Stimulated activated naive B cell treated with anti-CD40 and anti-IgM and Interleukin-4, amounts not matched to agents 10 μg/mL and 1 μg/mL and 100 μg/mL, for 72 hours (primary cell): ENCODE measurements at places on chromosomes 16 and 17.

- no peaks in the 10 kb centered on the region for H3K36me3 ChIP-seq
- no peak overlapping the region for H3K27ac ChIP-seq
- H3K4me1 ChIP-seq: peaks cover 2% of the 10 kb centered on the region
- no peak for DNase-seq
- peaks cover 27% of the 10 kb centered on the region for H3K27me3 ChIP-seq
Observed at GRCh38 chr17:43667506-43667905, 5.8 kb upstream of the MEOX1 start.

- peaks cover 50% of the 10 kb centered on the region for H3K36me3 ChIP-seq
- H3K4me1 ChIP-seq: no peaks in the 10 kb centered on the region
- H3K27ac ChIP-seq: no peak overlapping the region
- H3K27me3 ChIP-seq: no peaks in the 10 kb centered on the region
- no peak overlapping the region for H3K4me3 ChIP-seq
Observed at GRCh38 chr17:27593232-27593856, 37.6 kb upstream of the LGALS9 start.

DNA sequence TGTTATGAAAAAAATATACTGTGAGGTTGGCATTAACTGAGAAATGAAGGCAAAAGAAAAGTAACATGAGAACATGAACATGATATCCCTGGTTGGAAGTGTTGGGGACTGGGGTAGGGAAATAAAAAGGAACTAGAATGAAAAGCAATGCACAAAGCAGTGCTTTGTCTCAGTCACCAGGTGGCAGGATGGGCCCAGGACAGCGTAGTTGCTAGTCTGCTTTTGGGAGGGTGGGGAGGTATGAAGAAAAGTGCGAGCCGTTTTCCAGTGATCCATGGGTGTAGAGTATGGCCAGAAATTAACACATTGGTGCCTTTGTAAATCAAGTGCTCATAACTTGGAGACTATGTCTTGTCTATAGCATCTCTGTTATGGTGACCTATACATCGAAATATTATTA is 662.5 kb upstream of the SALL1 start:
- no peak overlapping the region for H3K27ac ChIP-seq
- no peak overlapping the region for H3K4me3 ChIP-seq
- no peak for DNase-seq
- no peaks in the 10 kb centered on the region for H3K27me3 ChIP-seq
- no peaks in the 10 kb centered on the region for H3K36me3 ChIP-seq
- no peaks in the 10 kb centered on the region for H3K4me1 ChIP-seq

DNA sequence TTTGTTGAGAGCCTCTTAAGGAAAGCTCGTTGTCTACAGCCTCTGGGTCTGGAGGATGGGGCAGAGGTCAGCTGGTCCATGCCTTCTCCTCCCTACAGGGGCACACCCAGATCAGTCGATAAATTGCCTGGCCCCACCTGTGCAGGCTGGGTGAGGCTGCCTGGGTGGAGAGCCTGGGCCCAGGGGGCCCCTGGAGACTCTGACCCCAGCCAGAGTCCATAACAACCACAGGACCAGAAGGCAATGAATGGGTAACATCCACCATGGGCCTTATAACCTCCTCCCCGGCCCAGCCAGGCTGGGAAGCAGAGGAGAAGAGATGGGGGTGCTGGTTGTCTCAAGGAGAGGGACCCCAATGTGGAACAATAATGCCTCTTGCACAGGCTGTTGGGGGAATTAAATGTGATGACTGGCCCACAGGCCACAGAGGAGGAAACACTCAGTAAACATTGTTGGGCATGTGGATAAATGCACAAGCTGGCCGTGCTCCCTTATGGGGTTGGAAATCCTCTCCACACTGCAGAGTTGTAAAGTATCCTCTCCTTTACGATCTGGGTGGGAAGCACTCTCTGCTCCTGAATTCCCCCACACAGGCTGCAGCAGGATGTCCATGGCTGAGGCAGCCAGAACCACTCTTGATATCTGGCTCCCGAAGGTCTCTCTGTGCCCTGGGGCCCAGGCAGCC is 56.7 kb upstream of the TOB1 start:
- no peak overlapping the region for H3K27ac ChIP-seq
- peaks cover 14% of the 10 kb centered on the region for H3K27me3 ChIP-seq
- no peaks in the 10 kb centered on the region for H3K36me3 ChIP-seq
- DNase-seq: no peak

- peaks cover 61% of the 10 kb centered on the region for H3K4me1 ChIP-seq
- DNase-seq: no peak
- no peak overlapping the region for H3K27ac ChIP-seq
Observed at GRCh38 chr17:82596837-82597672, 51.2 kb downstream of the WDR45B start.

GRCh38 chr17:71327376-71328059 is 793.3 kb upstream of the SOX9 start:
- no peaks in the 10 kb centered on the region for H3K27me3 ChIP-seq
- H3K36me3 ChIP-seq: no peaks in the 10 kb centered on the region
- DNase-seq: no peak
- no peaks in the 10 kb centered on the region for H3K4me1 ChIP-seq
- H3K4me3 ChIP-seq: no peak overlapping the region

- H3K27ac ChIP-seq: no peak overlapping the region
- H3K4me3 ChIP-seq: no peak overlapping the region
- peaks cover 59% of the 10 kb centered on the region for H3K4me1 ChIP-seq
- no peaks in the 10 kb centered on the region for H3K36me3 ChIP-seq
Observed at GRCh38 chr17:34399725-34400124, 36.7 kb upstream of the CCL1 start.

DNA sequence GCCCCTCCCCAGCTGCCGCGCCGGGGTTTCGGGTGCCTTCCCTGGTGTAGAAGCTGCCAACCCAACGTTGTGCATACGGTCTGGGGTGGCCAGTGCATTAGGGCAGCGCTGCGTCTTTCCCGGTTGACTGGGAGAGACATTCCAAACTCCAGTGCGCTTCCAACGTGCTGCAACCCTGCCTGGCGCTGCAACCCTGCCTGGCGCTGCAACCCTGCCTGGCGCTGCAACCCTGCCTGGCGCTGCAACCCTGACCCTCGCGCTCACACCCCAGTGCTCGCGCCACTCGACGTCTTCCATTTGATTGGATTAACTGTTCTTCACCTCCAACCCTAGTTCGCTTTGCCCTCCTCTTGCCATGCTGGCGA is 488 bp upstream of the HAP1 start:
- no peak overlapping the region for H3K27ac ChIP-seq
- DNase-seq: no peak
- peaks cover 28% of the 10 kb centered on the region for H3K4me1 ChIP-seq
- H3K4me3 ChIP-seq: peak overlapping the region; percentile 73
- H3K27me3 ChIP-seq: peaks cover 86% of the 10 kb centered on the region

GRCh38 chr17:39676198-39676819 is 8.1 kb downstream of the PNMT start:
- peaks cover 6% of the 10 kb centered on the region for H3K27me3 ChIP-seq
- H3K4me1 ChIP-seq: peaks cover 80% of the 10 kb centered on the region
- peak overlapping the region; percentile 88 for H3K27ac ChIP-seq
- H3K36me3 ChIP-seq: peaks cover 4% of the 10 kb centered on the region

- H3K27ac ChIP-seq: no peak overlapping the region
- DNase-seq: no peak
- peaks cover 19% of the 10 kb centered on the region for H3K36me3 ChIP-seq
- no peak overlapping the region for H3K4me3 ChIP-seq
- peaks cover 63% of the 10 kb centered on the region for H3K4me1 ChIP-seq
Observed at GRCh38 chr16:24734382-24734781, 4.9 kb downstream of the TNRC6A start.

DNA sequence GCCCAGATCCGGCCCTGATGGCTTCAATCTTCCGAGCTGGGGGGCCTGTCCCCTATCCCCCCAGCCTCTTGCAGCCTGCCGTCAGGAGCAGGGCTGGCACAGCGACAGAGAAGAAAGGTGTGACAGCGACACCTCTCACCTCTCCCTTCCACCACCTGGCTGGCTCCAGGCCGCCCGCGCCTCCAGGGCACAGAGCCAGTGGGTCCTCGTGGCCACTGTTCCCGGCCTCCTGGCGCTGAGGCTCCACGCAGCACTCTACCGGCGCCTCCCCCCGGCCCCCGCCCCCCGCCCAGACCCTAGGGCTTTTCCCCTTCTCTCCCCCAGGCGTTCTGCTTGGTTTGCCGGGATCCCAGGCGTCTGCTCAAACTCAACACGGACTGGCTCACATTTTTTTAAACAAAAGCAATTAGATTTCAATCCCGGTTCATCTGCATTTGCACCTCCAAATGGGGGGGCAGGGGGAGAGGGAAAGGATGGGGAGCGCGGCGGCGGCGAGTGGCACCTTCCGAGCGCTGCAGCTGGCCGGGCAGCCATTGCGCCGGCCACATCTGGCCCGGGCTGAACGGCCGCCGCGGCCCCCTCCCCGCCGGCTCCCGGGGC is 12.8 kb upstream of the CBX8 start:
- peaks cover 84% of the 10 kb centered on the region for H3K27me3 ChIP-seq
- peaks cover 6% of the 10 kb centered on the region for H3K36me3 ChIP-seq
- peak overlapping the region; percentile 25 for H3K4me3 ChIP-seq
- H3K4me1 ChIP-seq: peaks cover 42% of the 10 kb centered on the region

- no peak overlapping the region for H3K4me3 ChIP-seq
- H3K27ac ChIP-seq: peak overlapping the region; percentile 92
- no peak for DNase-seq
Observed at GRCh38 chr17:29624586-29624985, 1.9 kb upstream of the CORO6 start.

GRCh38 chr16:84450176-84450865 is 54.1 kb downstream of the MEAK7 start:
- peaks cover 10% of the 10 kb centered on the region for H3K27me3 ChIP-seq
- no peaks in the 10 kb centered on the region for H3K4me1 ChIP-seq
- no peak overlapping the region for H3K4me3 ChIP-seq
- no peak for DNase-seq

DNA sequence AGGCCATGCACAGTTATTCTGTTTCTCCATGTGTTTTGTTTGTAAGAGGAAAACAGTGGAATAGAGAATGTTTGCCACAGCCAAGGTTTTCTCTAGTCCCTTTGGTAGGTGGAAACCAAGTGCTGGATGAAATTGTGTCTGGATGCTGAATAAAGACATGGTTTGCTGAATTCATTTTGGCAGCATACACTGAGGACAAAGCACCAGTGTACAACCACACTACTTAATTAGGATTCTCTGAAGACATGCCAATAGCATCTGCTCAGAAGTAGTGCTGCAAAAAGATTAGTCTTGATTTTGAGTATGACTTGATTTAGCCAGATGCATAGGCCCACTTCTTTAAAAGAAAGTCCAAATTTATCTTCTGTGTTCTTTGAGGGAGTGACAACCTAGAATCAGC is 230.5 kb upstream of the CACNG5 start:
- H3K36me3 ChIP-seq: no peaks in the 10 kb centered on the region
- DNase-seq: no peak
- no peaks in the 10 kb centered on the region for H3K27me3 ChIP-seq
- H3K27ac ChIP-seq: no peak overlapping the region
- no peak overlapping the region for H3K4me3 ChIP-seq
- no peaks in the 10 kb centered on the region for H3K4me1 ChIP-seq

DNA sequence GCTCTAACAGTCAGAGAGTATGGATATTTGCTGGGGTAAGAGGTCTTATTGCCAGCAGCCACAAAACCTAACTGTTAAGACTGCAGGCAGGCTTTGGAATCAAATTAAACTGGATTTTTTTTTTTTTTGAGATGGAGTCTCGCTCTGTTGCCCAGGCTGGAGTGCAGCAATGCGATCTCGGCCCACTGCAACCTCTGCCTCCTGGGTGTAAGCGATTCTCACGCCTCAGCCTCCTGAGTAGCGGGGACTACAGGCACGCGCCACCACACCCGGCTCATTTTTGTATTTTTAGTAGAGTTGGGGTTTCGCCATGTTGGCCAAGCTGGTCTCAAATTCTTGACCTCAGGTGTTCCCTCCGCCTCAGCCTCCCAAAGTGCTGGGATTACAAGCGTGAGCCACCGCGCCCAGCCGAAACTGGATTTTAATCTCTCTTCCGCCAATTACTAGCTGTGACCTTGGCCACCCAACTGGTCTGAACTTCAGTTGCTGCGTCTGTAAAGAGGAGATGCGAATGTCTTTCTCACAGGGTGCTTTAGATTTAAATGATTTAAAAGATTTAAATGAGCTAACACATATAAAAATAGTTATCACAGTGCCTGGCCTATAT is 842 bp downstream of the MRPL10 start:
- DNase-seq: no peak
- peaks cover 27% of the 10 kb centered on the region for H3K4me1 ChIP-seq
- H3K4me3 ChIP-seq: peak overlapping the region; percentile 96

GRCh38 chr16:83011939-83012338 is 385.2 kb downstream of the CDH13 start:
- DNase-seq: no peak
- H3K36me3 ChIP-seq: no peaks in the 10 kb centered on the region
- H3K27ac ChIP-seq: no peak overlapping the region
- H3K4me3 ChIP-seq: no peak overlapping the region
- no peaks in the 10 kb centered on the region for H3K27me3 ChIP-seq

DNA sequence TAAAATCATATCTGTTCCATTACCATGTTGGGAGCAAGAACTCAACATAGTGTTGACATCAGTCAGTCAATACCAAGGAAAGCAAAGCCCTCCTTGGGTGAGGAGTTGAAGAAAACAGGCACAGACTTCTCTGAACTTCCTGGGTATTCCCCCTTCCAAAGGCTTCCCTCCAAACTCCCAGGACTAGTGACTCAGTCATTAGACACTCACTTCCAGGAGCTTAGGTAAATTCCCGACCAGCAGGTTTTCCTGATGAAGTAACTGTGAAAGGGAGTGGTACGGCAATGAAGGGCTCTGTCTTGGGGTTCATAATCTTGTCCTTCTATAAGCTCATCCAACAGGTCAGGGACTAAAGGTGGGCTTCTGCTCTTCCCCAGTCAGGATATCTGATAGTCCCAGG is 293.8 kb upstream of the AXIN2 start:
- H3K4me1 ChIP-seq: no peaks in the 10 kb centered on the region
- no peak for DNase-seq
- H3K27me3 ChIP-seq: no peaks in the 10 kb centered on the region
- no peak overlapping the region for H3K27ac ChIP-seq
- H3K36me3 ChIP-seq: no peaks in the 10 kb centered on the region

- H3K4me1 ChIP-seq: peaks cover 19% of the 10 kb centered on the region
- no peak overlapping the region for H3K27ac ChIP-seq
- no peak overlapping the region for H3K4me3 ChIP-seq
- H3K27me3 ChIP-seq: no peaks in the 10 kb centered on the region
- H3K36me3 ChIP-seq: peaks cover 36% of the 10 kb centered on the region
Observed at GRCh38 chr17:45086865-45087503, 25.9 kb downstream of the NMT1 start.

GRCh38 chr16:11417487-11417886 is 72.2 kb downstream of the RMI2 start:
- no peak for DNase-seq
- H3K4me3 ChIP-seq: no peak overlapping the region
- H3K27ac ChIP-seq: no peak overlapping the region
- peaks cover 6% of the 10 kb centered on the region for H3K4me1 ChIP-seq
- no peaks in the 10 kb centered on the region for H3K36me3 ChIP-seq
